NCI-H524 (cell line): ENCODE measurements at places on chromosomes 12 and 14.
A peak's percentile ranks its signal among the peaks of the same experiment; 100 is the strongest.

- DNase-seq, result no peak
These were observed 479 bp downstream of the KDM5A start for GRCh38 chr12:388541-389141.

DNA sequence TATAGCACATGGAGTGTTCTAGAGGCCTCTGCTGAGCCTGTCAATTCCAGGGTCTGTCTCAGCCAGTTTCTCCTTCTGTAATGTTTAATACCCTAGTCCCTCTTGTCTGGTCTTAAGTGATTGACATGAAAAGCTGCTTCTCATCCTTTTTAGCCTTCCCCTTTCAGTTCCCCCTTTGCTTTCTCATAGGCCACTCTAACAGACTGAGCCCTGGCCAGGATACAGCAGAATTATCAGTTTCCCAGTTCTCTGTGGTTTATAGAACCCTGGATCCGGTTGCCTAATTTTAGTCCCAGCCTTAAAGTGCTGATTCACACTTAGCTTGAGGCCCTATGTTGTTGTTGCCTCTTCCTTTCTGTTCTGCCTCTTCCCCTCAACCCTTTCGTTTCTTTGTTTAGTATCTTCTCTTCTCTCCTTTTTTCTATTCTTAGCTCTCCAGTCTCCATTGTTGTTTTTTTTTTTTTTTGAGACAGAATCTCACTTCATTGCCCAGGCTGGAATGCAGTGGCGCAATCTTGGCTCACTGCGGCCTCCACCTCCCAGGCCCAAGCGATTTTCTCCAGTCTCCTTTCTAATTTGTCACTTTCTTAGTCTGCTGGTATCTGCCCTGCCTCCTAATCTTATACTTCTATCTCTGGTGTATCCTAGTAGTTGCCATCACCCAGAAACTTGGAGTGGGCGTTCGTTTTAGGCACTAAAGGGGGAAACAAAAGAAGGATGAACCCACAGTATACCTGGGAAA, 2.9 kb upstream of the BIN2 start:
- no peak for DNase-seq

GRCh38 chr14:66842911-66843512, 335.1 kb downstream of the GPHN start:
- DNase-seq, result peak; percentile 73

DNA sequence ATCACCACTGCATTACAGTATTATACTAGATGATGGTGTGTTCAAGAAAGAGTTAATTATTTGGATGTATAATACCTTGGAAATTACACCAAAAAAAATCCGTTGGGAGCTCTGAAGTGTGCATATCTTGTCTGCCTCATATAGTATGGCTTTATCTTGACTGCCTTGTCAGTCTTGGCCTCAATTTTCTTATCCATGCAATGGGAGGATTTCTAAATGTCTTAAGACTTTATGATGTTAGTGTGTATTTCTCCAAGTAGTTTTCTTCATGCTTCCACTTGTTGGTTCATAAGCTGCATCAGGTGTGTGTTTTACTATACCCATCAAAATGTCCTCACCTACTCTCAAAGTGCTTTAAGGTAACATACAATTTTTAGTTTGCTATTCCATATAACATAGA, 84.6 kb downstream of the FGD4 start:
- no peak for DNase-seq

- no peak for DNase-seq
These were observed 40.4 kb downstream of the KICS2 start for GRCh38 chr12:64181430-64182291.

DNA sequence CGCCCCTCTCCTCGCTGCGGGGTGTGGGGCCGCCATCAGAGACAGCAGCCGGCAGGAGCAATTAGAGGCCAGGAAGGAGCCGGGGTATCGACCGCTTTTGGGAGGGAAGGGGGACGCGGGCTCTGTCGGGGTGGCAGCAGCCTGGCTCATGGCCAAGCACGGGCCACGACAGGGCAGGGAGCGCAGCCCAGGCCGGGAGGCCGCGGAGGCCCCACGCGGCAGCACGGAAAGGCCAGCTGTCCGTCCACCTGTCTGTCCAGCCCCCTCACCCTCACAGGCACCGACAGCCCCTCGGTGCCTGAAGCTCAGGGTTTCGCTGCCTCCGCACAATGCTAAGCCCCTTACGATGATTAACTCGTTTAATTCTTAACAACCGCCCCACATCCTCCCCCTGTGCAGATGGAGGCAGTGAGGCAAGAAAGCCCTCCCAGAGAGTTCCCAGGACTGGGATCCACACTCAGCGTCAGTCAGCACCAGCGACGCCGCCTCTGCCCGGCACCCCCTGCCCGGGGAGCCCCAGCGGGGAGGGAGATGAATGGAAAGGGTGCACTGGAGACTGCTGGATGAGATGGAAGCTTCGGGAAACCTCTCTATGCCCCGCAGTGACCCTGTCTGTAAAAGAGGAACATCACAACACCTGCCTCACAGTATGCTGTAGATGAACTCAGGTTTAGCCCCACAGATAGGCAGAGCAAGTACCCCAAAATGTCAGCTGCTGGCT, 23.7 kb downstream of the NCOR2 start:
- peak; percentile 88 for DNase-seq
